ENCODE measurements at places on chromosomes 2 and 18. TPM values are rescaled to one million over a fixed set of nuclear protein-coding genes. Genes with fewer than 3 reads are reported as not detected.

DHRS9 gene
- total RNA-seq: not detected

PTMA gene
- total RNA-seq: 836 TPM

CHRND gene
- 7.1 TPM for total RNA-seq

PEX13 gene
- total RNA-seq: 42.2 TPM

BOLL gene
- total RNA-seq: not detected

CERKL gene
- 0.17 TPM for total RNA-seq

NXPH2 gene
- total RNA-seq: not detected

- peak; percentile 18 for DNase-seq
Observed at GRCh38 chr2:57880446-57880845, 166.2 kb upstream of the VRK2 start.

DNA sequence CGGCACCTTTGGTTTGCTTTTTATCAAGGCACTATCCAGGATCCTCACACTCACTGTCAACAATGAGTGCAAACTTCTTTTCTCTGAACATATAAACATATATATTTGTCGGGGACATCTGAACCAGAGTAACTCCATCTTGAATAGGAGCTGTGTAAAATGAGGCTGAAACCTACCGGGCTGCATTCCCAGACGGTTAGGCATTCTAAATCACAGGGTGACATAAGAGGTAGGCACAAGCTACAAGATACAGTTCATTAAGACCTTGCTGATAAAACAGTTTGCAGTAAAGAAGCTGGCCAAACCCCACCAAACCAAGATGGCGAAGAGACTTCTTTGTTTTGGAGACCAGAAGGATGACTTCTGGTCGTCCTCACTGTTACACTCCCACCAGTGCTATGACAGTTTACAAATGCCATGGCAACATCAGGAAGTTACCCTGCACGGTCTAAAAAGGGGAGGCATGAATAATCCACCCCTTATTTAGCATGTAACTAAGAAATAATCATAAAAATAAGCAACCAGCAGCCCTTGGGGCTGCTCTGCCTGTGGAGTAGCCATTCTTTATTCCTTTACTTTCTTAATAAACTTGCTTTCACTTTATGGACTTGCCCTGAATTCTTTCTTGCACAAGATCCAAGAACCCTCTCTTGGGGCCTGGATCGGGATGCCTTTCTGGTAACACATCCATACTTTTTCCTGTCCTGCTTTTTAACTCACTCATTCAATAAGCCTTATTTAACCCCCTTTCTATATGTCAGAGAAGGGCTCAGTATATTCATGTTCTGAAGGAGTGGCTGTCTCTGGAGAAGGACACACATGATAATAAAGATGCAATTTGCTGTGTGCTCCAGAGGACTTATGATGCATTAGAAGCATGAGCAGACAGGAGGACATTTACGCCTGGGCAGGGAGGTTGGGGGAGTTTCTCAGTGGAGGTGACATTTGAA, 65.4 kb downstream of the TACR1 start:
- no peak for DNase-seq

GRCh38 chr2:101380376-101380775, 6.9 kb downstream of the CREG2 start:
- DNase-seq: peak; percentile 90

DNA sequence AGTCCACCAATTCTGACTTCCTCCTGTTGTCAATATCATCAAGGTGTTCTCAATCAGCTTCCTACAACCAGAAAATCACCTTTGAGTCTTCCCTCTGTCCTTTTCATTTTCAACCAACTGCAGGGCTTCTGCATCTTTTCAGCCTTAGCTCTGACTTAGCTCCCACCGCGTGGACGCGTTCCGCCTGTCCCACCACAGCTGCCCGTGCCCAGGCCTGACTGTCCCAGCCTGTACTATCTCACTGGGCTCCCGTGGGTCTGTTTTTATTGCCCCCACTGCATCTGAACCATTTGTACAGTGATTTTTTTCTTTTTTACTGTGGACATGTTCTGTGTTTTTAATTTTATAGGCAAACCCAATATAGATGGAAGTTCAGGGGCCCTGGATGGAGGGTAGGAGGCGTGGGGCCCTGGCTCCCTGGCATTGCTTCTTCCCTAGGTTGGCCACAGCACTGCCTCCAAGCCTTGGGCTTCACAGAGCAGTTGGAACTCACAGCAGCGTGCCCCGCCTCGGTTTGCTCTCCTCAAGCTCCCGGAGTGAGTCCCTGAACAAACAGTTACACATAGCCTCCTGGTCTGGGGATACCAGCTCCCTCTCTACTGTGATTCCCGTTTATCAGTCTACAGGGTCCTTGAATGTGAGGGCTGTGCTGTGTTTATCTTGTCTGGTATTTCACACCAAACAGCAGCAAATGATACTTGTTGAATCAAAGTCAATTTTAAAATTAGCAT, 280.6 kb upstream of the PXDN start:
- DNase-seq: no peak

- no peak for DNase-seq
Observed at GRCh38 chr2:80568011-80568410, 263.5 kb upstream of the LRRTM1 start.

DNA sequence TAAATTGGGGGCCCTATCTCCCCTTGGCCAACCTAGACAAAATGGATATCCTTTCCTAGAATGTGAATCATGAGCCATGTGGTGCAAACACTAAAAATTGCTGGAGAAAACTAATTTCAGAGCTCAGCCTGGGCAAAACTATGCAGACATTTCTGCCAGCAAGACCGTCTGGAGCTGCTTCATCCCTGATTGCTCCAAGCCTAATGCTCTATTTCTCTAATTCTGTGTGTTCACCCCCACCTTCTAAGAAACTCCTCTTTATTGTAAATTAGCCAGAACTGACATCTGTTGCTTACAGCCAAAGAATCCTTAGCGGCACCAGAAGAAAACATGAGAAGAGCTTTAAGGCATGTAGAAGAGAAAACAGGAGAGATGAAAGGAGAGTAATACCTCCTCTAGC, 337.7 kb upstream of the CHAC2 start:
- no peak for DNase-seq

DNA sequence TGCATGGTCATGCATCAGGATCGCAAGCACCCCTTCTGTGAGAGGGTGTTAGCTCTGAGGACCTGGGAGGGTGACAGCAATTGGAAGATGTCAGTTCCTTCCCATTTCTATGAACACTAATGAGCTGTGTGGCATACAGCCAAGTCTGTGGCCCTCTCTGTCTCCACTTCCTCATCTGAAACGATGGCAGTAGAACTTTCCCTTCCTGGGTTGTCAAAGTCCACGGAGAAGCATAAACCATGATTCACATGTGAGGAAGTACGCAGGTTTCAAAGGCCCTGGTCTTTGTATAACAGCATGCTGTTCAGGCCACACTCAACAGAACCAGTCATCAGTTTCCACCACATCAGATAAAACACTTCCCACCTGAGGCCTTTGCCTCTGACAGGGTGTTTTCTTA, 167.4 kb upstream of the RAB6C start:
- DNase-seq: no peak

DNA sequence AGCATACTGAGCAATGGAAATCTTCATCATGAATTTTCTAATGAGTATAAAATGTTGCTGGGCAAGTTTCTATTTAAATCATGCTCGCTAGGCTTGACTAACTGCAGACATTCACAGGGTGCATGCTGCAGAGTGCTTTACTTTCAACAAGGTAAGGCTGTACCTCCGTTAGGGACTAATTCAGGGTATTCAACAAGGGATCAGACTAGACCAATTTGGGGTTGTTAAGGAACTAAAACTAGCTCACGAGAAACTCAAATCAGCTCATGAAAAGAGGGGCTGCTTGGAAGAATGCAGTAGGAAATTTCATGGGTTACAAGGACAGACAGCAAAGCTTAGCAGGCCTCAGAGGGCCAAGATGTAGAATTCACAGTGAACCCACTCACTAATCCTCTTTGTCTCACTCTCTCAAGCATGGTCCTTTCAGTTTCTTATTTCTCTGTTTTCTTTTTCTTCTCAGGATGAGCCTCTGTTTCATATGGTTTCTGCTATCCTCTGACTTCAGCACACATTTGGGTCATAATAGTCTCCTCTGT, 2.2 kb downstream of the MYO3B start:
- no peak for DNase-seq
